ENCODE measurements at places on chromosomes 6 and 20. TPM values are rescaled to one million over a fixed set of nuclear protein-coding genes. Genes with fewer than 3 reads are reported as not detected.
A peak's percentile ranks its signal among the peaks of the same experiment; 100 is the strongest.

Gene MDFI
- 39.6 TPM for polyA plus RNA-seq

Gene ZSCAN23
- polyA plus RNA-seq: 12.3 TPM

Gene HAO1
- polyA plus RNA-seq: 0.09 TPM

- no peak for DNase-seq
Measured at GRCh38 chr6:163260111-163260895, 154.2 kb upstream of the QKI start.

DNA sequence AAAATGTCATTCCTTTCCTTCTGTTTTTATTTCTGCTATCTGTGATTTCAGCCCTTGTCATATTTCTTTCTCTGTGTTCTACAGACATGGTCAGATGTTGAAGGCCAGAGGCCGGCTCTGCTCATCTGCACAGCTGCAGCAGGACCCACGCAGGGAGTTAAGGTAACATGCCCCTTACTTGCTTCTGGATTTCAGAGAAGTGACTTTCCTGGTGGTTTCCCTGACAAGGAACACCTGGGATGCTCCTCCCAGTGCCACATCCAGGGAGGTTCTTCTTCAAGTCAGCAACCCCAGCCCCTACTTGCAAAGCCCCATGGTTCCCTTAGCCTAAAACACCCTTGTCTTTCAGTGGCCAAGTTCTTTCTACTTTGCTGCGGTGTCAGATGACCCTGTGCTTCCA, 41.3 kb downstream of the CDH26 start:
- no peak for DNase-seq

- no peak for DNase-seq
Measured at GRCh38 chr6:124775121-124775520, 187.1 kb upstream of the RNF217 start.

GRCh38 chr6:50270415-50270814, 220.7 kb upstream of the DEFB112 start:
- no peak for DNase-seq

DNA sequence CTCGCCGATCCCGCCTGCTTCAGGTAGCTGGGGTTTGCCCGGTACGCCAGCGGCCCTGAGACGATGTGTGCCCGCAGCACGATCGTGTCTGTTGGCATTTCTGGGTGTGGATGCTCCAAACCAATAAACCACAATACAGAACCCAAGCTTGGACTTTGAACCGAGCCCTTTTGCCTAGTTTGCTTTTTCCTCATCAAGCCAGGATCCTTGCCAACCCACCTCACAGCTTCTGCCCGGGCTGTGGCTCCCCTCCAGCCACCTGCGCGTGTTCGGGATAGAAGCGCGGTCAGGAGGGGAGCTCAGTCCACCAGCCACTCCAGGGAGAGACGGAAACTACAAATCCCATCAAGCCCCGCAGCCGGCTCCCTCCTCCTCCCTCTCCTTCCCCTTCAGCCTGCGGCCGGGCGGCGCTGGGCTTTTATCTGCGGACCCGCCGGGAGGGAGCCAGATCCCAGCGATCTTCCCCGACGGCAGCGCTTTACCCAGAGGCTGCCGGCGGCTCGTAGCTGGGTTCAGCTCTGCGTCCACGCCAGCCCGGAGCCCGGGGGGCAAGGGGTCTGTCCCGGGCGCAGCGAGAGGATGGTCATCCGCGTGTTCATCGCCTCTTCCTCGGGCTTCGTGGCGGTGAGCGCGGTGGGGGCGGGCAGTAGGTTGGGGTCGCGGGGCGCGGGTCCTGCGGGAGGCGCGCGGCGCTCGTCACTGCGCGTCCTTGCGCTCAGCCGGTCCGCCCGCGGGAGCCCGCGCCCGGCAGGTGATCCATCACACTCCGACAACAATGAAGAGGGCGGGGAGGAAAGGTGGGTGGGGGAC, at the start of gene SH3BGRL2:
Gene SH3BGRL2 (plus strand): TSS at position 447 of the 810 bp plus-strand sequence. CDS start 133 bp downstream, at position 580.
- peak; percentile 85 for DNase-seq

DNA sequence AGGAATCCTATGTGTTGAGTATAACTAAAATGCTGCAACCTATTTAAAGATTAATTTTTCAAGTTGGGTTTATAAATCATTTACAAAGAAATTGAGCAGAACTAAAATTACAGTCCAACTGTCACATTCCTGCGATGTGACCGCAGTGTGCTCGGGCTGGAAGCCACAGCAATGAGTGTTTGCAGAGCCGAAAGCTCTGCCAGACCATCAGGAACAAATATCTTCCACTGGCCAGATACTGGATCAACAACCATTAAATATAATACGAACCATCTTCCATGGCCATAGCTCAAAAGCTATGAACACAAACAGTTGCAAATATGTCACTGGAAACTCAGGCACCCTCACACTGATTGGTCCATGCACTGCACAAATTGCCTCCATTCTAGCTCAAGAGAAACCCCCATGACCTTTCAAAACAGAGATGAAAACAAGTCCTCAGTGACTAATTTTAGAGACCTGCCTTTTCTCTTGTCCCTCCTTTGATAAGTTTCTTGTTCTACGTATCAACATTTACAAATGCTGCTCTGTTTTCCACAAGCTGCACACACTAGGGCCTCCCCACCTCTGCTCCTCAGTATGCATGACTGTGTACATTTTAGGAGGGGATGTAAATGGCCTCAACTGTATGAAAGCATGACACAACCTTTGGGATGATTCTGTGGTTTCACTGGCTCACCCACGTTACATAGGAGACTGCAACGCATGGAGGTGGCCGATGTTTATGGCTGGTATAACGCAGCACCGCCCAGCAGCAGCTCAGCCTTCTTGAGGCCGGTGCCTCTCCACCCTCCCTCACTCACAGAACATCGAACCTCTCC, 171.7 kb downstream of the WDR27 start:
- no peak for DNase-seq

DNA sequence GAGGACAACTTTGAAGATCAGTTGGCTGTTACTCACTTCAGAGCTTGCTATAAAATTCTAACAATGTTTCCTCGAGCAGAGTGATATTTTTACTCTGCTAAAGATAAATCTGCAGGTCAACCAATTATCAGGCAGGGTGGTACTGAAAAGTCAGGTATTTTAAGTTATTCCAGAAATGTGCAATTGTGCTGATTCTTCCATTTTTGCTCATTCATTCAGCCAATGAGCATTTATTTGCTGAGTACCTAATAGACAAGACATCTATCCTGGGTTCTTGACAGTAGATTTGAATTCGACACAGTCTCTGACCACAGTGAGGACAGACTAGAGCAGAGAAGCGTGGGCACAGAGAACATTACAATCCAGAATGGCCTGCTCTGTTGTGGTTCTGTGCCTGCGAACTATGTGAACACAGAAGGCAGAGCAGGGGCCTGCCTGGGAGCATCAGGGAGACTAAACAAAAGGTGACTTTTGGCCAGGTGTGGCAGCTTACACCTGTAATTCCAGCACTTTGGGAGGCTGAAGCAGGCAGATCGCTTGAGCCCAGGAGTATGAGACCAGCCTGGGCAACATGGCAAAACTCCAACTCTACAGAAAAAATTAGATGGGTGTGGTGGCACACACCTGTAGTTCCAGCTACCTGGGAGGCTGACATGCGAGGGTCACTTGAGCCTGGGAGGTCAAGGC, 14.8 kb downstream of the TPMT start:
- DNase-seq: no peak

DNA sequence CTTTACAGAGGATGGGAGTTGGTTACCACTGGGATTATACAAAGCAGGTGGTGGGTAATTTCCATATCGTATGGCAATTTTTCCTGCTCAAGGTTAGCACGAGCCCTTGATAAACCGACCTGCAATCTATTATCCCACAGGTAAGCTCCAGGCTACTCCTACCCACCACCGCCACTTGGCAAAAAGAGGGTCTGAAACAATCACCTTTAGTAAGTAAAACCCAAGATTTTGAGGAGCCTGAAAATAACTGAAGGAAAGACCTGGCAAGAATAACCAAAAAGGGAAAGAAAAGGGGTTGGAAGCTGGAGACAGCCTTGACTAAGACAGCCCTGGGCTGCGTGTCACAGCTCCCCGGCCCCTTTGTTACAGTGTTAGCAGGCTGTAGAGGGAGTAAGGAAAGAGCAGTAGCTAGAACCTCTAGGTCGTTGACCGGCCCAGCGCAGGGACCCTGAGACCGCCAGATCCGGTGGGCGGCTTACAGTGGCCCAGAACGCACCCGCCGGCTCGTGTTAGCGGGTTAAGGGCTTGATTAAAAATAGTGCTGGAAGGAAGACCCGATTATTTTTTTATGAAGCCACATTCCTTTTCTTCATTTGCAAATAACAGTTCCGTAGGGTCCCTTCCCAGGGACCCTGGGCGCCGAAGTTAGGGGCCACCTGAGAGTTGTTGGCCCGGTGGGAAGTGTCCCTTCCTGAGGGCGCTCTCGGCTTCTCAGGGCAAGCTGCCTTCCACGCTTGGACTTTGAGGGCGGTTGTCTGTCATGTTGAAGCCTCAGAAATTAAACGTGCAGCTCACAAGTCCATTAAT, 30.5 kb downstream of the TFAP2B start:
- no peak for DNase-seq

- no peak for DNase-seq
Measured at GRCh38 chr20:10609276-10609675, 64.5 kb downstream of the JAG1 start.

GRCh38 chr6:133243723-133244305, 2.7 kb downstream of the EYA4 start:
- DNase-seq: no peak

Data from renal pelvis (tissue), 12 donors.